ENCODE measurements at places on chromosomes 2 and 18. TPM values are rescaled to one million over a fixed set of nuclear protein-coding genes. Genes with fewer than 3 reads are reported as not detected.

- DNase-seq = no peak
These were observed 236.5 kb downstream of the AKAIN1 start for GRCh38 chr18:4960578-4960977.

DNA sequence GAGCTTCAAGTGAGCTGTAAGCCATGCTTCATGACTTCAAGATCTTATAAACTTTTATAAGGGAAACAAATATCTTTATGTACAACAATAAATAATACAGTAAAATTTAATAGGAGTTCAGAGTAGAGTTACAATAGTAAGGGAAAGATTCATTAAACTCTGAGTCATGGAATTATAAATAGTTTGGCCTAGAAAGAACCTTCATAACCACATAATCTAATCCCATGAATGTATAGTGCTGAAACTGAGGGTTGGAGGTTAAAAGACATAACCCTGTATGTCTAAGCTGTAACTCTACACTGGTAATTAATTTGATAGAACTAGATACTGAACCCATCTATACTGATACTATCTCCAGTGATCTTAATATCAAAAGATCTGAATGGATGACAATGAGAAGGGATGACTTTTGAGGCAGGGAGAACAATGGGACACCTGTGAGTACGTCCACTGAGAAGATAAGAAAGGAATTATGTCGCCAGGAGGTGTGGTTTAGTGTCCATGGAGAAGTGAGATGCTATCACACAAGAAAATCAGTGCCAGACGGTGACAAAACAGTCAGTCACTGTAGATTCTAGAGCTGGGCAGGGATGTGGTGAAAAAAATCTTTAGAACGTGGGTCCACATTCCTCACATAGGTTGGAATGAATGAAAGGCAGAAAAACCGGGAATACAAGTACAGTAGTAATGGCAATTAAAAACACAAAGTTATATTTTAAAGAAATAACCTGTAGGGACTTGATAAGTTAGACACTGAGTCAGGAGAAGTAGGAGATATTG is 1.1 kb downstream of the IL1F10 start:
- no peak for DNase-seq

- no peak for DNase-seq
These were observed 30.0 kb downstream of the PMAIP1 start for GRCh38 chr18:59929621-59930295.

DNA sequence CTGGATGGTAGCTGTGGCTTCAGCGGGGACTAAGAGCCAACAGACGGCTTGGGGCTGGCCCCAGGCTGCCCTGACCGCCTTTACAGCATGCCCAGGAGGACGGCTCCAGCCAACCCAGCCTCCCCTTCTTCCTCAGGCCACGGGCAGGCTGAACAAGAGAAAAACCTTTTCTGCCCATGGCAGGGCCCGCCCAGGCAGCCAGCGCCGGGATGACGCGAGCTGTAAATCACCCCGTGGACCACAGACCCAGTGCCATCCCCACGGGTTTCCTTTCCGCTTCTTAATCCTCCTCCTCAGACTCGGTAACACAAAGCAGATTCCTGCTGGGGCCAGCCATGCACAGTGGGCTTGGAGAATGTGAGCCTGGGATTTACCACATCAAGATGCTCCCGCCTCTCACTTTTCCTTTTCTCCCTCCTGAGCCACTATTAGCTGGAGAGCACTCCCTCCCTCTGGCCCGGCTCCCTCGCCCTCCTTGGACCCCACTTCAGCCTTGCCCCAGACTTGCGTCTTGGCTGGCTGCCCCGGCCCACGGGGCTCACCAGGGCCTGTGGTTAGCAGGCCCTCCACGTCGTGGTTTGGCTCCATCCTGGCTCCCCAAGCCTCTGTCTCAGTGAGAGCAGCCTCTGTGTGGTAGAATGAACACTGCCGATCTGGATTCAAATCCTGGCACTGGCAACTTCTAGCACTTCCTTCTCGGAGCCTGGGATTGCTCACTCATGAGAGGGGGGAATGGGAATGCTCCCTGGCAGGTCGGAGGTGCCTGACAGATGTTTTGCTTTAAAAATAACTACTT is 31.4 kb downstream of the ATOH8 start:
- DNase-seq = no peak

- DNase-seq = no peak
These were observed 1151.3 kb upstream of the CRIM1 start for GRCh38 chr2:35204323-35204722.

- DNase-seq = no peak
These were observed 839.9 kb downstream of the BCL11A start for GRCh38 chr2:59713577-59713976.

GRCh38 chr2:34388446-34388845 is 789.3 kb upstream of the FAM98A start:
- DNase-seq = no peak

GRCh38 chr2:68371581-68371980 is 6.5 kb downstream of the PLEK start:
- DNase-seq = no peak

GRCh38 chr2:60555066-60555782 is 1.8 kb upstream of the BCL11A start:
- peak; percentile 38 for DNase-seq

DNA sequence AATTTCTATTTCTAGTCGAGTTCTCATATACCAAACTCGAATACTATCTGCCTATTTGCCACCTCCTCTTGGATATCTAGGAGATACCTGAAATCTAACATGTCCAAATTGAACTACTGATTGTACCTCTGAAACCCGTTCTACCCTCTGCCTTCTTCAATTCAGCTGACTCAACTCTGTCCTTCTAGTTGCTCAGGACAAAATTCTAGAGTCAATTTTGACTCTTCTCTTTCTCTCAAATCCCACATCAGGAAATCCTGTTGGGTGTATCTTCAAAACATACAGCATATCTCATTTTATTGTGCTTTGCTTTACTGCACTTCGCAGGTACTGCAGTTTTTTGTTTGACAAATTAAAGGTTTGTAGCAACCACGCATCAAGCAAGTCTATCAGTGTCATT is 137.8 kb downstream of the ZAP70 start:
- DNase-seq = no peak

GRCh38 chr18:45320724-45321123 is 294.6 kb upstream of the SLC14A2 start:
- DNase-seq = no peak

- DNase-seq = no peak
These were observed 26.3 kb downstream of the MRPL35 start for GRCh38 chr2:86225581-86225980.

GRCh38 chr18:73742957-73743356 is 404.7 kb downstream of the FBXO15 start:
- DNase-seq = no peak

DNA sequence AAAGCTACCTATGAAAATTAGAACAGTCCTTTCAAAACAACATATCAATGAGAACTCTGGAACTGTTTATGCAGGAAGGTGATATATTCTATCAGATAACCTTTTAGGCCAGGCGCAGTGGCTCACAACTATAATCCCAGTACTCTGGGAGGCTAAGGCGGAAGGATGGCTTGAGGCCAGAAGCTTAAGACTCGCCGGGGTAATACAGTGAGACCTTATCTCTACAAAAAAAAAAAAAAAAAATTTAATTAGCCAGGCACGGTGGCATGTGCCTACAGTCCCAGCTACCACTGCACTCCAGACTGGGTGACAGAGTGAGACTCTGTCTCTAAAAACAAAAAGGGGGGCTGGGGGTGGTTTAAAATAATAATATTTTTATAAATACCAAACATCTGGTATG is 77.9 kb downstream of the OSBPL1A start:
- no peak for DNase-seq

DNA sequence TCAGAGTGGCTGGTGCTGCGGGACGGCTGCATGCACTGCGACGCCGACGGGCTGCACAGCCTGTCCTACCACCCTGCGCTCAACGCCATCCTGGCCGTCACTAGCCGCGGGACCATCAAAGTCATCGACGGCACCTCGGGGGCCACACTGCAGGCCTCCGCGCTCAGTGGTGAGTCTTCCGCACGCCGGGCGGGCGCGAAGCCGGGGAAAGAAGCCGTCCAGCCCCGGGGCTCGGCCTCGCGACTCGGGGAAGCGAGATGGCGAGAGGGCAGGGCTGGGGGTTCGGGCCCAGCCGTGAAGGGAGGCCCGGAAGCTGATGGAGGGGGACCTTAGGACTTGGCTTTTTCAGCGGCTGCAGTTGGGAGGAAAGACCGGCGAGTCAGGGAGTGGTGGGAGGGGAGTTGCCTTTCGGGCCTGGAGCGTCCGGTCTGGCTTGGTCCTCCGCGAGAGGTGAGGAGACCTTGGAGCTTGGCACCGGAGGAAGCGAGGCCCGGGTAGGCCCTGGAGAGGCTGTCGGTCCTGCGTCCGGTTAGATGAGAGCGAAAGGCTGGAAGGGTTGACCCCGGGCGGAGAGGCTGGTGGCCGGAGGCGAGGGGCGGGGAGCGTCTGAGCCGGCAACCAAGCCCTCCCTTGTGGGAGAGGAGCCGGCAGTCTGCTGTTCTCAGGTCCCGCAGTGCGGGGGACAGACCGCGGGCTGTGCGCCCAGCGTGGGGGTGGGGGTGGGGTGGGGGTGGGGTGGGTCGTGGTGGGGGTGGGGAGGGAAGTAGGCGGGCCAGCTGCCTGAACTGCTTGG is 691 bp downstream of the BIRC6 start:
- DNase-seq = peak; percentile 11

- no peak for DNase-seq
These were observed 7.2 kb upstream of the ABCA12 start for GRCh38 chr2:215145611-215146010.

DNA sequence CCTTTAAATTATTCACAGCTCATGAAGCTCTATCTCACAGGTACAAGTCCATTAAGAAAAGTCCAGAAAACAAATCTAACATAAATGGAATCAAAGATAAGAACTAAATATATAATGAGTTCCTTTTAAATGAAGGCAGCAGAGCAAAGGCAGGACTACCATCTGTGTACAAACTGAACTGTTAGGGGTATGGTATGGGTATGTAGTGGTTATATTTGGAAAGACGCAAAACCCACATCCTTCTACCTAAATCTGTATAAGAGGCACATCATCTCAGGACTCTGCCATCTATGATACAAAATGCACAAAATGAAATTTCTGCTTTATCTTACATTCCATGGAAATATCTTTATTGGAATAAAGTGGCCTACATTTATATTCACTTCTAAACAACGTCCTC is 59.9 kb downstream of the PDE11A start:
- DNase-seq = no peak

DNA sequence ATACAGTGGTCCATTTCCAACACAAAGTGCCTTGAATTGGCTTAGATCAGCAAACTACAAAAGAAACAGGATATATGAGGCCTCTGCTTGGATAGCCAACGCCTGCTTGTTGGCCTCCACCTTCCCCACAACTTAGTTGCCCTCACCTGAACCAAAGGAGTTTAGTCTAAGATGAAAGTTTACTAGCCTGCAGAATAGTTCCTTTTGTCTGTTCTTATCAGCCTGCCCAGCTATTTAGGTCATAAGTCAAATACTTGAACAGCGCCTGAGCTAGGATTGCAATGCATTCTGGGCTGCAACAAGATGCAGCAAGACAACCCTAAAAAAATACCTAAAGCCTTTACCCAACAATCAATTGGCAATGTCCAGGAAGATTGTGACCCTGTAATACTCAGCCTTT is 13.1 kb upstream of the EPG5 start:
- no peak for DNase-seq

Gene TSPYL6
- not detected for total RNA-seq

Gene HOXD12
- total RNA-seq = not detected

Gene CKAP2L
- total RNA-seq = 22.6 TPM

Gene FTCDNL1
- total RNA-seq = 2.1 TPM

Gene POTEC
- total RNA-seq = not detected

Gene IL1RL1
- 4.7 TPM for total RNA-seq

Gene RSAD2
- 0.02 TPM for total RNA-seq

Gene BZW1
- total RNA-seq = 1,408 TPM

Gene GCKR
- total RNA-seq = not detected

Gene RHBDD1
- 47.7 TPM for total RNA-seq

Gene MAP3K19
- not detected for total RNA-seq

Gene NRBP1
- total RNA-seq = 78.0 TPM

Gene BMP10
- total RNA-seq = not detected

Data from NCI-H460 (cell line).